ENCODE measurements at places on chromosomes 5 and 9. TPM values are rescaled to one million over a fixed set of nuclear protein-coding genes. Genes with fewer than 3 reads are reported as not detected.

GRCh38 chr9:8622222-8622802 lies 822.7 kb upstream of the DMAC1 start:
- no peak overlapping the region for H3K27ac ChIP-seq
- no peaks in the 10 kb centered on the region for H3K27me3 ChIP-seq
- H3K4me3 ChIP-seq = no peak overlapping the region
- no peaks in the 10 kb centered on the region for H3K4me1 ChIP-seq
- no peak for DNase-seq

- H3K27me3 ChIP-seq = no peaks in the 10 kb centered on the region
- H3K36me3 ChIP-seq = no peaks in the 10 kb centered on the region
- no peak overlapping the region for H3K4me3 ChIP-seq
- H3K27ac ChIP-seq = no peak overlapping the region
- no peak for DNase-seq
These were observed 110.8 kb upstream of the CTSL start for GRCh38 chr9:87615136-87615535.

The CBY3 gene
- total RNA-seq = not detected

- no peaks in the 10 kb centered on the region for H3K27me3 ChIP-seq
- H3K4me3 ChIP-seq = no peak overlapping the region
- H3K36me3 ChIP-seq = no peaks in the 10 kb centered on the region
- peaks cover 16% of the 10 kb centered on the region for H3K4me1 ChIP-seq
- no peak overlapping the region for H3K27ac ChIP-seq
These were observed 54.1 kb downstream of the ZNF608 start for GRCh38 chr5:124692324-124692723.

- H3K4me3 ChIP-seq = no peak overlapping the region
- no peaks in the 10 kb centered on the region for H3K27me3 ChIP-seq
- no peak for DNase-seq
These were observed 218.7 kb downstream of the NFIB start for GRCh38 chr9:14095277-14095676.

- no peak overlapping the region for H3K4me3 ChIP-seq
- no peaks in the 10 kb centered on the region for H3K4me1 ChIP-seq
- H3K27me3 ChIP-seq = no peaks in the 10 kb centered on the region
- H3K36me3 ChIP-seq = no peaks in the 10 kb centered on the region
- no peak overlapping the region for H3K27ac ChIP-seq
- no peak for DNase-seq
These were observed 34.5 kb downstream of the BRINP1 start for GRCh38 chr9:119334745-119335144.

- H3K4me3 ChIP-seq = no peak overlapping the region
- H3K36me3 ChIP-seq = no peaks in the 10 kb centered on the region
- H3K4me1 ChIP-seq = peaks cover 9% of the 10 kb centered on the region
- DNase-seq = no peak
- H3K27me3 ChIP-seq = no peaks in the 10 kb centered on the region
These were observed 4.0 kb upstream of the TOR1B start for GRCh38 chr9:129798973-129799372.

DNA sequence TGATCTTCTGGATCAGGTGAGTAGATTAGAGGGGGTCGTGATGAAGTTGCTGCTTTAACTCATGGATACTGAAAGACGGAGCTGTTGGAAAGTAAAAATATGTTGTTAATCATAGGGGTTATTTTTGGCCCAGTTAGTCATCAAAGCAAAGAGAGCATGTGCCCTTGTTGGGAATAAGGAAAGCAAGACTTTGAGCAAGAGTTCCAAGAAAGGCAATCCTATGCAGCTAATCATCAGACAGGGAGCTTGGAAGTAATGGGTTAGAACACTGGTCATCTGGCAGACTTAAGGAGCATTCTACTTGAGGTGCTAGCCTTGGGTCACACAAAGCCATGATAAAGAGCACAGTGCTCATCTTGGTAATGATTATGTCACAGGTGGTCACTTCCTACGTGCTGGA lies 18.3 kb downstream of the ASPN start:
- H3K4me3 ChIP-seq = no peak overlapping the region
- H3K4me1 ChIP-seq = peaks cover 11% of the 10 kb centered on the region
- DNase-seq = no peak
- no peaks in the 10 kb centered on the region for H3K27me3 ChIP-seq
- peak overlapping the region; percentile 42 for H3K27ac ChIP-seq

DNA sequence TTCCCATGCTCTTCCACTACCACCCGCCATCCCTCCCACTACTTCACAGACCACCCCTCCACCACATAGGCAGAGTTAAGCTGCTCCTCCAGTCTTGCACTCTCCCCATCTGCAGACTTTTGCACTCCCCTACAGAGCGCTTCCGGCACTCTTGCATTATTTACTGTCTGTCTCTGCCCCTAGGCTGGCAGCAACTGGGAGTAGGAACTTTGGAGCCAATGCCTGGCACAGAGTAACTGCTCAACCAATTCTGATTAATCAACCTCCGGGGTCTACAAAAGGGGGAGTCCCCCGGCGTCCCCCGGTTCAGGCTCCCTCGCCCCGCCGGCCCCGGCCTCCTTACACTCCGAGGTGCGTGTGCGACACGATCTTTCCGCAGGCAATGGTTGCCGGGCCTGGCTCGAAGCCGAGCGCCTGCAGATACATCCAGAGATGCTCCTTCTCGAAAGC lies 498 bp downstream of the HAUS6 start:
- peak overlapping the region; percentile 78 for H3K4me3 ChIP-seq
- peaks cover 21% of the 10 kb centered on the region for H3K4me1 ChIP-seq
- H3K36me3 ChIP-seq = no peaks in the 10 kb centered on the region
- DNase-seq = no peak
- H3K27ac ChIP-seq = peak overlapping the region; percentile 96

The NTRK2 gene
- 1.3 TPM for total RNA-seq

The SPINK13 gene
- not detected for total RNA-seq

GRCh38 chr9:4583001-4583400 lies 79.1 kb upstream of the PLPP6 start:
- H3K27ac ChIP-seq = peak overlapping the region; percentile 68
- peaks cover 17% of the 10 kb centered on the region for H3K4me1 ChIP-seq
- no peaks in the 10 kb centered on the region for H3K27me3 ChIP-seq
- no peak overlapping the region for H3K4me3 ChIP-seq
- peak; percentile 54 for DNase-seq

All from gastrocnemius medialis (tissue), 4 donors.